ENCODE measurements at places on chromosomes 3 and 15. TPM values are rescaled to one million over a fixed set of nuclear protein-coding genes. Genes with fewer than 3 reads are reported as not detected.

DNA sequence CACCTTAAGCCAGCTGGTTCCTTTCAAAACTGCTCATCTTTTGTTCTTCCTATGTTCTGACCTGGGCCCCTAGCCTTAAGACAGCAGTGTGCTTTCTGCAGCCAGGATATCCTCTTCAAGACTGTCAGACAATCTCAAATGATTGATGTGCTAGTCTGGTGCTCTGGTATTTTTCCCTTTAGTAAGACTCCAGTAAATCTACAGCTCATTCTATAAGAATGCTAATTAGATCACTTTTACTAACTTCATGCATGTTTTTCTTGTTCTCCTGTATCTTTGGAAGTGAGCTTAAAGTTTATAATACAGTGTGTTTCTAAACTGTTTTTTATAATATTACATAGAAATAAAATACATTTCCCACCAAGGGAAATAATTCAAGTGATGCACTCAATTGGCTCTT, 220.9 kb upstream of the NANOGP8 start:
- no peaks in the 10 kb centered on the region for H3K27me3 ChIP-seq
- no peak for DNase-seq
- no peaks in the 10 kb centered on the region for H3K36me3 ChIP-seq
- no peak overlapping the region for H3K4me3 ChIP-seq
- H3K4me1 ChIP-seq = peaks cover 3% of the 10 kb centered on the region
- H3K27ac ChIP-seq = no peak overlapping the region

GRIP2 gene
- 3.2 TPM for polyA plus RNA-seq

CLDN16 gene
- polyA plus RNA-seq = 0.36 TPM

GRCh38 chr3:117035745-117036144, 326.2 kb downstream of the TUSC7 start:
- H3K27me3 ChIP-seq = no peaks in the 10 kb centered on the region
- no peak for DNase-seq
- peak overlapping the region; percentile 23 for H3K27ac ChIP-seq
- H3K36me3 ChIP-seq = no peaks in the 10 kb centered on the region
- no peak overlapping the region for H3K4me3 ChIP-seq

- no peaks in the 10 kb centered on the region for H3K27me3 ChIP-seq
- H3K4me1 ChIP-seq = no peaks in the 10 kb centered on the region
- H3K4me3 ChIP-seq = no peak overlapping the region
- DNase-seq = no peak
- no peak overlapping the region for H3K27ac ChIP-seq
- no peaks in the 10 kb centered on the region for H3K36me3 ChIP-seq
Measured at GRCh38 chr15:50820808-50821382, 55.4 kb upstream of the SPPL2A start.

DNA sequence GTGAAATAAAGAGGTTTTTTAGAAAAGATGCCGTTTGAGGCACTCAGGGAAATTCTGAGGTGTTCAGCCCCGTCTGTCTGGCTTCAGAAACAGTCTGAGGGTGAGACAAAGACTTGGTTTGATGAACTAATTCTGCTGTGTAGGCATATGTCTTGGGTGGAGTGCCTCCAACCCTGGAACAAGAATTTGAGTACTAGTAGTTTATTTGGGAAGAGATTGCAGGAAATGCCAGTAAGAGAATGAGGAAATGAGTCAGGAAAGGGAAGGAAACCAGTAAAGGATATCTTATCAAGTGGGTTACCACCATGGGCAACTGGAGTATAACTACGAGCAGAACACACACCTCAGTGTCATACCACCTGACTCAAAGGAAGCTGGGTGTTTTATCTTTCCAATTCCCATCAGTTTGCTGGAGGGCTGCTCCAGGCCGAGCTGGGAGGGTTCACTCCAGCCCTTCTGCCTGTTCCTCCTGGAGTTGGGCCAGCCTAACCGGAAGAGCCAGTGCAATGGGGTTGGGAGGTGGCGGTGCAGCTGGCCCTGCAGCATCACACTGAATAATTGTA, 75.3 kb downstream of the TGFBR2 start:
- H3K36me3 ChIP-seq = no peaks in the 10 kb centered on the region
- no peak for DNase-seq
- peaks cover 26% of the 10 kb centered on the region for H3K4me1 ChIP-seq
- no peak overlapping the region for H3K4me3 ChIP-seq

DNA sequence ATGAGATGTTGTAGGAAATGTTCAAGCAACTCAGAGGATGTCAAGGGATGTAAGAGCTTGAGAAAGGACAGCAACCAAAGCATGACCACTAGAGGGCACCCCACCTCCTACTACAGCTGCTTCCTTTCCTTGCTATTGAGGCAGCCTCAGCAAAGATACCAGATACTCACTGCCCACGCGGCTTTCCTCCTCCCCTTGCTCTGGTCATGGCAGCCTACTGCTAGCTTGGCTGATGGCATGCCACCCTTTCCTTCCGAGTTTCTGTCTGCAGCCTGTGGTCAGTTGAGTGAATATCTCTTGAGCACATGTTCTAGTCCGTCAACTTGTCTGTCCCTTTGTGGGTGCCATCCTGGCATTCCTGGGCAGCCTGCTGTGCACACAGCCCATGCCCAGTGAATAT, 4.4 kb upstream of the CXCR6 start:
- H3K4me3 ChIP-seq = no peak overlapping the region
- DNase-seq = peak; percentile 96
- H3K4me1 ChIP-seq = no peaks in the 10 kb centered on the region
- H3K36me3 ChIP-seq = no peaks in the 10 kb centered on the region

DNA sequence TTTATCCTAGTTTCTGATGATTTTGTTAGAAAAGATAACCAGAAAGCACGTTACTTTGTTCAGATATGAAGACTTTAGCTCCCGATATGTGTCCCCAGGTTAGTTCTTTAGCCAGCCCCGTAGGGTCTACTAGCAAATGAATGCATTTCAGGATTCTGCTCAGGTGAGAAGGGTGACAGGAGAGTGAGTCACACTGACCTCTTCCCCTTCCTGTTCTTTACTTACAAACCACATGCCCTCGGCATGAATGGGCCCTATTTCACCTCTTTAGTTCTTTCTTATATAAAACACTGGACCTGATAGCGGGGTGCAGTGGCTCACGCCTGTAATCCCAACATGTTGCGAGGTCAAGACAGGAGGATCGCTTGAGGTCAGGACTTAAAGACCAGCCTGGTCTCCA, 98.4 kb downstream of the SLC49A4 start:
- H3K4me3 ChIP-seq = no peak overlapping the region
- no peak for DNase-seq
- no peaks in the 10 kb centered on the region for H3K4me1 ChIP-seq
- no peaks in the 10 kb centered on the region for H3K27me3 ChIP-seq
- no peak overlapping the region for H3K27ac ChIP-seq

GRCh38 chr3:56881841-56882240, 80.1 kb upstream of the ARHGEF3 start:
- no peak overlapping the region for H3K27ac ChIP-seq
- H3K27me3 ChIP-seq = no peaks in the 10 kb centered on the region
- no peak overlapping the region for H3K4me3 ChIP-seq
- H3K4me1 ChIP-seq = peaks cover 6% of the 10 kb centered on the region
- no peaks in the 10 kb centered on the region for H3K36me3 ChIP-seq

- H3K4me1 ChIP-seq = peaks cover 7% of the 10 kb centered on the region
- no peak overlapping the region for H3K27ac ChIP-seq
- H3K36me3 ChIP-seq = no peaks in the 10 kb centered on the region
- no peak overlapping the region for H3K4me3 ChIP-seq
- DNase-seq = no peak
- no peaks in the 10 kb centered on the region for H3K27me3 ChIP-seq
Measured at GRCh38 chr3:195447201-195447600, 4.4 kb upstream of the ACAP2 start.

CLDN18 gene
- polyA plus RNA-seq = 2.6 TPM

LCTL gene
- 0.16 TPM for polyA plus RNA-seq

DNA sequence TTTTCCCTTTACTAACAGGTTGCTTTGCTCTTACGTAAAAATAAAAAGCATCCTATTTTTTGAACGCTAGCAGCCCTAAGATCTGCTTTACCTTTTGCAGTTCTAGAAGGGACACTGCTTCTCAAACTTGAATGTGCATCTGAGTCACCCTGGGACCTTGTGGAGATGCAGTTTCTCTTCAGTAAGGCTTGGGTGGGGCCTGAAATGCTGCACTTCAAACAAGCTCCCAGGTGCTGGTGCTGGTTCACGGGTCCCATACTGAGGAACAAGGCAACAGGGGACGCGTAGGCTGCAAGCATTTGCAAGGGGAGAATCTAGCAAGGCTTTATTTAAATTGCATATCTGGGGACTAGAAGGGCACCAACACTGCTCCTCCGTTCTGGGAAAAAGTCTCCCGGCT, 30.0 kb downstream of the MB21D2 start:
- H3K4me3 ChIP-seq = no peak overlapping the region
- DNase-seq = no peak
- H3K27me3 ChIP-seq = no peaks in the 10 kb centered on the region

WDR49 gene
- polyA plus RNA-seq = 0.83 TPM

DNA sequence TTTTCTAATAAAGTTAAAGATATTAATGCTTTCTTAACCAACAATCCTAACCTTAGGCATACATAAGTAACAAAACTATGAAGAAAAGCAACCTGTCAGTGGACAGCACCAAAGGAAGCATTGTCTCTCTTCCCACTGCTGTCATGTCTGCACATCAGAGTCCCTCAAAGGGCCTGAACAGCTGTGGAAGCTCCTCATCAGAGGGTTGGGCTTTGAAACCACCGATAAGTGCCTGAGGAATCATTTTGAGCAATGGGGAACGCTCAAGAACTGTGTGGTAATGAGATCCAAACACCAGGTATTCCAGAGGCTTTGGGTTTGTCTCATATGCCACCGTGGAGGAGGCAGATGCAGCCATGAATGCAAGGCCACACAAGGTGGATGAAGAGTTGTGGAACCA, 182.5 kb downstream of the FMN1 start:
- no peaks in the 10 kb centered on the region for H3K27me3 ChIP-seq
- H3K4me1 ChIP-seq = no peaks in the 10 kb centered on the region
- no peak overlapping the region for H3K27ac ChIP-seq
- DNase-seq = no peak

GRCh38 chr3:125310623-125311081, 64.5 kb downstream of the ZNF148 start:
- no peaks in the 10 kb centered on the region for H3K27me3 ChIP-seq
- H3K4me3 ChIP-seq = no peak overlapping the region
- H3K27ac ChIP-seq = no peak overlapping the region
- no peak for DNase-seq
- no peaks in the 10 kb centered on the region for H3K36me3 ChIP-seq

- DNase-seq = no peak
- peak overlapping the region; percentile 72 for H3K4me3 ChIP-seq
- no peaks in the 10 kb centered on the region for H3K27me3 ChIP-seq
- H3K4me1 ChIP-seq = peaks cover 37% of the 10 kb centered on the region
Measured at GRCh38 chr3:129607391-129608068, 1.1 kb upstream of the PLXND1 start.

GRCh38 chr3:181210275-181210674, 220.7 kb upstream of the DNAJC19 start:
- no peak overlapping the region for H3K27ac ChIP-seq
- H3K4me3 ChIP-seq = no peak overlapping the region
- no peak for DNase-seq
- no peaks in the 10 kb centered on the region for H3K27me3 ChIP-seq
- H3K36me3 ChIP-seq = no peaks in the 10 kb centered on the region
- no peaks in the 10 kb centered on the region for H3K4me1 ChIP-seq

MINAR1 gene
- polyA plus RNA-seq = 0.82 TPM

GRCh38 chr15:42155546-42156242, 742 bp downstream of the PLA2G4F start:
- no peaks in the 10 kb centered on the region for H3K36me3 ChIP-seq
- H3K4me3 ChIP-seq = no peak overlapping the region
- DNase-seq = no peak
- no peaks in the 10 kb centered on the region for H3K27me3 ChIP-seq

- H3K4me1 ChIP-seq = no peaks in the 10 kb centered on the region
- H3K36me3 ChIP-seq = no peaks in the 10 kb centered on the region
- no peak for DNase-seq
- no peak overlapping the region for H3K27ac ChIP-seq
- no peaks in the 10 kb centered on the region for H3K27me3 ChIP-seq
Measured at GRCh38 chr3:10468613-10469354, 36.6 kb downstream of the ATP2B2 start.

- peak; percentile 52 for DNase-seq
- H3K27me3 ChIP-seq = no peaks in the 10 kb centered on the region
- no peak overlapping the region for H3K27ac ChIP-seq
- no peak overlapping the region for H3K4me3 ChIP-seq
- no peaks in the 10 kb centered on the region for H3K36me3 ChIP-seq
- H3K4me1 ChIP-seq = peaks cover 13% of the 10 kb centered on the region
Measured at GRCh38 chr15:62135532-62136134, 29.5 kb downstream of the C2CD4B start.

IL1RAP gene
- polyA plus RNA-seq = 2.1 TPM

COL6A5 gene
- polyA plus RNA-seq = 2.6 TPM

- no peaks in the 10 kb centered on the region for H3K4me1 ChIP-seq
- H3K27me3 ChIP-seq = no peaks in the 10 kb centered on the region
- DNase-seq = no peak
- H3K27ac ChIP-seq = no peak overlapping the region
- no peaks in the 10 kb centered on the region for H3K36me3 ChIP-seq
Measured at GRCh38 chr3:24538891-24539290, 44.2 kb upstream of the THRB start.

GRCh38 chr3:188607805-188608315, 453.9 kb downstream of the LPP start:
- no peaks in the 10 kb centered on the region for H3K36me3 ChIP-seq
- H3K4me1 ChIP-seq = peaks cover 6% of the 10 kb centered on the region
- no peak overlapping the region for H3K4me3 ChIP-seq
- no peaks in the 10 kb centered on the region for H3K27me3 ChIP-seq
- no peak overlapping the region for H3K27ac ChIP-seq
- no peak for DNase-seq

DNA sequence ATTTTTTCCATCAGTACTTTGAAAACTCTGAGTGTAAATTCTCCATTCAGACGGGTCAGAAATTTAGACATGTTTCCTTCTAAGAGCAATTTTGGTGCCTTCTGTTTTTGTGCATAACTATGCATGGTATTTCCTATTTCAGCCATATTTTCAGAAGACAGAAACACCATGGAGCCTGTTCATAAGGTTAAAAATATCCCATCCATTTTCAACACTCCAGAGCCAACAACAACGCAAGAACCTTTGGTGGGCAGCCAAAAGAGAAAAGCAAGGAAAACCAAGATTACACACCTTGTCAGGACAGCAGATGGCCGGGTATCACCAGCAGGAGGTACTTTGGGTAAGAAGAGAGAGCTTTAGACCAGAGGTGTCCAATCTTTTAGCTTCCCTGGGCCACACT, 275.6 kb downstream of the BBX start:
- H3K36me3 ChIP-seq = no peaks in the 10 kb centered on the region
- no peak overlapping the region for H3K27ac ChIP-seq
- H3K4me3 ChIP-seq = no peak overlapping the region
- H3K4me1 ChIP-seq = peaks cover 13% of the 10 kb centered on the region

CX3CR1 gene
- 3.5 TPM for polyA plus RNA-seq

CATSPER2 gene
- 59.0 TPM for polyA plus RNA-seq

- no peak for DNase-seq
- H3K4me3 ChIP-seq = no peak overlapping the region
- no peaks in the 10 kb centered on the region for H3K4me1 ChIP-seq
- H3K36me3 ChIP-seq = no peaks in the 10 kb centered on the region
- no peaks in the 10 kb centered on the region for H3K27me3 ChIP-seq
Measured at GRCh38 chr3:46677411-46677726, 16.1 kb downstream of the ALS2CL start.

SNX33 gene
- polyA plus RNA-seq = 10.5 TPM

Data from testis (tissue), 5 donors.